ENCODE measurements at places on chromosomes 16 and 17.

GRCh38 chr17:80948019-80948975 is 43.3 kb upstream of the CHMP6 start:
- no peak for DNase-seq

DNA sequence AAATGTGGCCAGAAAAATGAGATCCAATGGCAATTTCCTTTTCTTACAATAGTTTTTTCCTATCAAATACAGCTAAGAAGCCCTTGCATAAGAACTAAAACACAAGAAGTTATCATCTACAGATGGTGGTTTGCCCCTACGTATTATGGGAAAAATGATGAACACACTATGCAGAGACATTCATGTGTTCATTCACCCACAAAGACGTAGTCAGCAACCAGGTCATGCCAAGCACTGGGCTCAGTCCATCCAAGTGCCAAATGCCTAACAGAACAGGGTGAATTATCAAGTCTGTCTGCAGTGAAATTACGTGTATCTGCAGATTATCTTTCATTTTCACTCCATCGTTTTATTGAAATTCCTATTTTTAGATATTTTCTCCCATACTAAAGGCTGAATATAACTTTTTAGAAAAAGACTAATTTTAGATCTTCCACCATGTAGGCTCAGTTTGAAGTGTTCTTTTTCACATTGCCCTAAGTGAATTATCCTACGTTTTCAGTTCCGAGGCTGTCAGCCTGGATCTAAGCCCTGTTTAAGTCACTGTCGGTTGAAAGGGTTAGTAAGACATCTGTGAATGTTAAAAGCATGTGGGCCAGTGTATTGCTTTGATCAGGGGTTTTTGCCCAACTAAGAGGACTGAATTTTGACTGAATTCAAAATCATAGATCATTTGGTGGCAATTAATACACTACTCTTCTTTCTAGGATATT is 78.1 kb upstream of the DHX40 start:
- no peak for DNase-seq

GRCh38 chr17:48013876-48014594 is 23.6 kb downstream of the COPZ2 start:
- DNase-seq = no peak

GRCh38 chr17:16991349-16992009 is 19.6 kb upstream of the TNFRSF13B start:
- peak; percentile 80 for DNase-seq

- peak; percentile 40 for DNase-seq
Observed at GRCh38 chr17:50534222-50534978, 1.9 kb downstream of the EPN3 start.

All from stimulated activated CD4-positive, alpha-beta T cell treated with anti-CD3 and anti-CD28 coated beads, Interleukin-1b, Interleukin-23, amount 100 ng/mL, for 48 hours (primary cell).